AG04450 (cell line): ENCODE measurements at places on chromosomes 11 and 22. TPM values are rescaled to one million over a fixed set of nuclear protein-coding genes. Genes with fewer than 3 reads are reported as not detected.

- no peak for DNase-seq
Observed at GRCh38 chr11:2899080-2899783, 13.7 kb upstream of the CDKN1C start.

Gene BCO2
- polyA plus RNA-seq: 0.94 and 1.3 TPM in 2 replicates

- no peak for DNase-seq
Observed at GRCh38 chr11:74347381-74347780, 35.9 kb upstream of the P4HA3 start.

DNA sequence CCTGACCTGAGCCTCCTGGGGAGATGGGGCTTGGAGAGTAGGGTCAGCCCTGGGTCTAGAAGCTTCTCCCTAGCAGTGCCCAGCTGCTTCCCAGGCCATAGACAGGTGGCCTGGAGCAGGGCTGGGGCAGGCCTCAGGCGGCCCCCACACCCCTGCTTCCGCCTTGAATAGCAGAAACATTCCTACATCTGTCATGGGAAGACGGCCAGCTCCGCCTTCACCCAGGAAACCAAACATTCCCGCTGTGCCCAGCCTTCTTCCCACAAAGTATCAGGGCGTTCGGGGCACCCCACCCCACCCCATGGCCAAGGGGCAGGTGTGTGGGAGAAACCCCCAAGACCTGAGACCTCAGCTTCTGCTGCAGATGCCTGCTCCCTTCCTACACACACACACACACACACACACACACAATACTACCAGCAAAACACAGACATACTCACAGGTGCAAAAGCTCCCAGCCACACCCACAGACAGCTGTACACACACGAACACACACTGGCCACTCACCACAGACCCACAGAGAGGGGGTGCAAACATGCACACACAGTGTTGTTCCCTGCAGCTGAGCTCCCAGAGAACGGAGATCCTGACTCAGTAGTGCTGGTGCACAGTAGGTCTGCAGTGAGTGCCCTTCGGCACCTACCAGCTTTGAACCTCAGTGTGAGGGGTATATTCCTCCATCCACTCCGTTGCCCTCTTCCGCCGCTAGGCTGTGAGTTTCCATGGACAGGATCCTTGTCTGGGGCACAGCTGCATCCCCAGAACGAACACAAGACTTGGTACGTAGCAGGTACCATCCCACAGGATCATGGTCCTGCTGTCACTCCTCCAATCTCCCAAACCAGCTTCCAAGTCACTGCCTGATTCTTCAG is 37.4 kb downstream of the PDGFB start:
- no peak for DNase-seq

DNA sequence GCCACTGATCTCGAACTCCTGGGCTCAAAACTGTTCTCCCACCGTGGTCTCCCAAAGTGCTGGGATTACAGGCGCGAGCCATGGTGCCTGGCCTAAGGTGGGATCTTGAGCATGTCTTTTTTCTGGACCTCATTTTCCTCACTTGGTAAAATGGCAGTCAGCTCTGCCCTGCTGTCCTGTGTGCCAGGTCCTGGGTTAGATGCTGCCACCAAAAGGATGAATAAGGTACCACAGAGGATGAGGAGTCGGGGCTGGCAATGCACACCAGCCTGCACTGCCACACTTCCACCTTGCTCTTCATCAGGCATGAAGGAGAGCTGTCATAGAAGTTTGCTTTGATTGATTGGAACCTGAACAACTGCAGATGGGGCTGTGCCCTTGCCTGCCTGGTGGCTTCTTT is 32.3 kb downstream of the ACO2 start:
- no peak for DNase-seq

DNA sequence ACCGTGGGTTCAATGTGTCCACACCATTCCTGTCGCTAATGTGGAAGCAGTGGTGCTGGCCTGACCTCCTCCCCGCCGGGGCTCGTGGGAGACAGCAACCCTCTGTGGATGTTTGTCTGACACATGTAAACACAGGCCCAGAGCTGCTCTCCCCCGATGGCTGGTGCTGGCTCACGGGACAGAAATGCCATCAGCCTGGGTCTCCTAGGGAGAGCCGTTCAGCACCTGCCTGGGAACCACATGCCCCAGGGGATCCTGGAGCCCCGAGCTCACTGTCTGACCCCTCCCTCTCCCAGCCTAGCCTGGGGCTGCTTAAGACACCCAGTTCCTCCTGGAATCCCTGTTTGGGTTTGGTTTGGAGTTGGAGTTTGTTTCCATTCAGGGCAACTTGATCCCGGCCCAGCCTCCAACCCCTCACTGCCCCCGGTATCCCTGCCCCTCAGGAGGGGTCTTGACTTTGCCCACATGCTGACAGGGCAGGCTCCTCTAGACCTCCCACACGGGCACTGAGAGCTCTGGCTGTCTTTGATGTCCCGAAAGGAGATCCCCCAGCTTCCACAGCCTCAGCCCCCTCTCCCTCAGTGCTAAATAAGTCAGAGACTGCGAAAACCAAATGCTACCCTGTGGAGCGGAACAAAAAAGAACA is 50.9 kb upstream of the WNT11 start:
- DNase-seq: no peak

DNA sequence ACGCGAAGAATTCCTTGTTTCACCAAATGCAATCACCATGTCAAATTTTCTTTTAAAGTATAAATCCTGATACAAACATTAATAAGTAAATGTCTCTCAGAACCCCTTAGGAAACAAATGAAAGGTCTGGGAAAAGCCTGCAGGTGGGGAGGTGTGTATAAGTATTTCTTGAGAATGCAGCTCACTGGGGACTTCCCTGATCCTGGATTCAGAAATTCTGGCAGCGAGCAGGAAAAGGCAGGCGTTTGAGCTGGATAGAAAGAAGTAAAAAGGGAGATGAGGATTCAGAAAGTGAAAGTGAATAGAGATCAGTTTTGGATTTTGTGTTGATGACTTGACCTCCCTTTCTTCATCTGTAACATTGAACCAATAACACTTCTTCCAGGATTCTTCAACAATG is 68.3 kb upstream of the CTSC start:
- no peak for DNase-seq
